ENCODE measurements at places on chromosomes 5 and 9.

- no peak for DNase-seq
These were observed 29.7 kb upstream of the ERCC6L2 start for GRCh38 chr9:95845751-95846150.

- DNase-seq, result no peak
These were observed 866.0 kb downstream of the PTPRD start for GRCh38 chr9:9746826-9747225.

- no peak for DNase-seq
These were observed 50.3 kb downstream of the TLE4 start for GRCh38 chr9:79621916-79622575.

- DNase-seq, result no peak
These were observed 2.6 kb upstream of the CPEB4 start for GRCh38 chr5:173885475-173886010.

DNA sequence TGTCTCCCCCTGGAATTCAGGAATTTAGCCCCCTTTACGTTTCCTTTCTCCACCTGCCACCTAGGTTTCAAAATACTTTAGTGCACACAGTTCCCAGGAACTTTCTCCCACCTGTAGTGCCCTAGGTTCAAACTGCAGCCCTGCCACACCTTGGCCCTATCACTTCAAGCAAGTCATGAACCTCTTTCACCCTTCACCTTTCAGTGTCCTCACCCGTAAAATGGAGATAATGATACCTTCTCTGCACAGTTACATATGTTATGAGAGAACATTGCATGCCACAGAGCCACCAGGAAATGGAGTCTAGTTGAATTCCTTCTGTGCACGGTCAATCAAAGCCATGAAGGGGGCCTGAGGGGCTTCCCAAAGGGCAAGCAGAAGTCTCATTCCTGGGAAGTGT, 9.8 kb upstream of the EEIG1 start:
- no peak for DNase-seq

GRCh38 chr5:1555808-1556731, 32.3 kb upstream of the LPCAT1 start:
- DNase-seq, result no peak

- DNase-seq, result no peak
These were observed 21.6 kb upstream of the RARS1 start for GRCh38 chr5:168464641-168465040.
